ENCODE measurements at places on chromosomes 5 and 9.

DNA sequence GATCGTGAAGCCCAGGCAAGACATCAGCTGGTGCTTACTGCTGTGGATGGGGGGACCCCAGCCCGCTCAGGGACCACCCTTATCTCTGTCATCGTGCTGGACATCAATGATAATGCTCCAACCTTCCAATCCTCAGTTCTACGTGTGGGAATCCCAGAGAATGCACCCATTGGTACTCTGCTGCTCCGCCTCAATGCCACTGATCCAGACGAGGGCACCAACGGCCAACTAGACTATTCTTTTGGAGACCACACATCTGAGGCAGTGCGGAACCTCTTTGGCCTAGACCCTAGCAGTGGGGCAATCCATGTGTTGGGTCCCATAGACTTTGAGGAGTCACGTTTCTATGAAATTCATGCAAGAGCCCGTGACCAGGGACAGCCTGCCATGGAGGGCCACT lies 960 bp downstream of the PCDHGC5 start:
- no peak for DNase-seq

DNA sequence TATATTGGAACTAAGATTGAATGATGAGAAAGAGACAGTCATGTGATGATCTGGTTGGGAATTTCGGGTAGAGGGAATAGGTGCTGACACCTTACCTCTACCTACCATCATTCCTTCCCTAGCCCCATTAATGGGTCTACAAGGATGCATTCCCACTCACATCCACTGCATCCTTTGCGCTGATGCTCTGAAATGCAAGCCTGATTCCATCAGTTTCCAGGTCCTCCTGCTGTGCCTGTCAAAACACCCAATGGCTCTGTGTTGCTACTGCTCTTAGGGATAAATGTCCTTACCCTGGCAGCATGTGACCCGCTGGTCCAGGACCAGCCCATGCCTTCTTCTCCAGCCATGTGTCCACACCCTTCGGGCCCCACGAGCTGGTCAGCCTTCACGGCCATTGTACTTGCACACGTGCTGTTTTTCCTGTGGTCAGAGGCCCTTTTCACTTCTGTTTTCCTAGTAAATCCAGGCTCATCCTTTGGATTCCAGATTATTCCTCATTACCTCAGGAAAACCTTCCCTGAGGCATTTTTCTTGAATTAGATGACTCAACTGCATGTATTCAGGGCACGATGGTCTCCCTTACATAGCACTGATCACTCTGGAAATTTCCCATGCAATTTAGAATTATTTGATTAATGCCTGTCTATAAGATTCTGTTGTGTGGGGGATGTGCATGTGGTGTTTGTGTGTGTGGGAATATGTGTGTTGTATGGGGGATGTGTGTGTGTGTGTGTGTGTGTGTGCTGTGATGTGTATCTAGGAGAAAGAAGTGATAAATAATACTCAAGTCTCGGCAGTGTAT lies 185.0 kb downstream of the DIRAS2 start:
- DNase-seq = no peak

DNA sequence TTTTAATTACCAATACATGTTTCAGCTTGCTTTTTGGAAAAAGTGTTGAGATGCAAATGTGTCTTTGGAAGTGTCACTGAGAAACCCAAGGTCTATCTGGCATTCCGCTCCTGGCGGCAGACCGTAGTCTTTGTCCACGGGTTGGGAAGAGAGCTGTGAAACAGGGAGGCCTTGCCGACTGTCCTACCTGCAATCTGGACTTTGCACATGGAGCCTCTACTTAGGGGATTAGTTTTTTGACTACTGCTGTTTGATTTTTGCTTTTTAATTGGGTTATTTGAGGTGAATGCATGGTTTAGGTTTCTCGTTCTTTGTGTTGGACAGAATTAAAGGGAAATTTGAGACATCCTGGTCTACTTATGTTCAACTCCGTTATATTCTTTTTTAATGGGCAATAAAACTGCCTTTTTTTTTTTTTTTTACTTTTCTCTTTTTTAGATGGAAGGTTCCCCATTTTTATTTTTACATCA lies 25.7 kb downstream of the TRIO start:
- DNase-seq = no peak

GRCh38 chr5:61538722-61539501 lies 206.9 kb downstream of the ZSWIM6 start:
- no peak for DNase-seq
